ENCODE measurements at places on chromosomes 1 and 21.

GRCh38 chr1:170970256-170970655 is 34.9 kb downstream of the MROH9 start:
- no peak for DNase-seq

DNA sequence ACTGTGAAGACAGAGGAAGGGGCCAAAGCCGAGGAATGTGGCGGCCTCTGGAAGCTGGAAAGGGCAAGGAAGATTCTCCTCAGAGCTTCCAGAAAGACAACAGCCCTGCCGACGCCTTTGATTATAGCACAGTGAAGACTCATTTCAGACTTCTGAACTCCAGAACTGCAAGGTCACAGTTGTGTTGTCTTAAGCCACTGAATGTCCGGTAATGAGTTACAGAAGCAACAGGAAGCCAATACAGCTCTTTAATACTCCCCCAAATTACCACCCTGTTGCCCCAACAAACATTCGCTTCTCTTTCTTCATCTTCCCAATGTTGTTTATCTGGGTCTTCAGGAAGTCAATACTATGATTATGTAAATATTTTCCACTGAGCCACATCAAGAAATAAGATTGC is 44.0 kb downstream of the ETS2 start:
- DNase-seq: no peak

DNA sequence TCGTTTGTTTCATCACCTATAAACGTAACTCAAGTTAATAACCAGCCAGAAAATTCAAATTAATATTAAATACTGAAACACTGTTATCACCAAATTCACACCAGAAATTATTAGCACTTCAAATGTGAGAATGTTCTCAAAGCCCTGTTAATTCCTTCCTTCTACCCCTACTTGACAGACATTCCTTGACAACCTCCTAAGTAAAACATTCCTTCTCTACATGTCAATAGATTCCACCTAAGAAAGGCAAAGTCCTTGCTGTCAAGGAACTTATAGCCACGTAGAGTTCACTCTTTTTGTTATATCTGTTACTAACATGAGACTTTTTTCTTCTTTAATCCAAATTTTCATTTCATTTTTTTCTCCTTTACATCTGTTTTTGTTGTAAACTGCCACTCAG is 441.5 kb downstream of the SMYD3 start:
- DNase-seq: no peak

GRCh38 chr1:10108134-10108663 is 75.4 kb downstream of the UBE4B start:
- DNase-seq: no peak

- DNase-seq: no peak
Observed at GRCh38 chr1:66452162-66452561, 81.8 kb upstream of the SGIP1 start.

- no peak for DNase-seq
Observed at GRCh38 chr1:87108814-87109411, 194.5 kb downstream of the HS2ST1 start.

GRCh38 chr1:193558491-193559028 is 372.1 kb upstream of the B3GALT2 start:
- no peak for DNase-seq

GRCh38 chr1:243316366-243316989 is 60.6 kb downstream of the SDCCAG8 start:
- no peak for DNase-seq
